ENCODE measurements at places on chromosomes 4 and X.
A peak's percentile ranks its signal among the peaks of the same experiment; 100 is the strongest.

- no peak for DNase-seq
Measured at GRCh38 chrX:119604766-119605463, 1.3 kb downstream of the NKRF start.

GRCh38 chr4:188158336-188158735, 19.1 kb downstream of the TRIML1 start:
- DNase-seq, result no peak

DNA sequence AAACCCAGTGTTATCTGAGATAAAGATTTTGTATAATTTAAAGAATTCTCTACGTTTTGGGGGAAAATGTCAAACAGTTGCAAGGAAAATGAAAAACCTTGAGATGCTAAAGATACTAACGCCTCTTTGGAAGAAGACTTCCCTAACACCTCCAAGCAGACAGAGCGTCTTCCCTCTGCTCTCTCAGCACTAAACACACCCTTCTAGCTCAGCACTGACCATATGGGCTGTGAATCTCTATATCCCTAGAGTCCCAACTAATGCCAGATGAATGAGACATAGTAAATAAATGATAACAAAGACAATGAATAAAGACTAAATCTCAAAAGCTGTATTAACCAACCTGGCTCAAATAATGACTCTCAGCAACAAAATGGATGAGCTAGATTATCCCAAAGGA, 13.3 kb downstream of the FUNDC1 start:
- no peak for DNase-seq

DNA sequence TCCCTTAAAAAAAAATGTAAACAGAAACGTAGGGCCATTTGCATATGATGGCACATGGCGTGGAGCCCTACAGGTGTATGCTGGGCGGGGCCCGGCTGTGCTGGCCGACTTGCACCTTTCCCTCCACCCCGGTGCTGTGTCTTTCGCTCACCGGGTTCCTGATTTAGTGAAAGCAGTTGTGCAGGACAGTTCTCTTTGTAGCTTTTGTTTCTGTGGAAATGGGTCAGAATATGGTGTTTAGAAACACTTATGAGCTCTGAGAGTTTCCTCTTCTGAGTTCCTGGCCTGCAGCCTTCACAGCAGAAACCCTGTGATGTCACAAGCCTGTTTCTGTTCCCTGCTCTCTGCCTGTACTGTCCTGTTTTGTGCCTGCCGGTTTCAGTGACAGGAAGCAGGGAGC, 22.5 kb upstream of the MSANTD1 start:
- peak; percentile 85 for DNase-seq

DNA sequence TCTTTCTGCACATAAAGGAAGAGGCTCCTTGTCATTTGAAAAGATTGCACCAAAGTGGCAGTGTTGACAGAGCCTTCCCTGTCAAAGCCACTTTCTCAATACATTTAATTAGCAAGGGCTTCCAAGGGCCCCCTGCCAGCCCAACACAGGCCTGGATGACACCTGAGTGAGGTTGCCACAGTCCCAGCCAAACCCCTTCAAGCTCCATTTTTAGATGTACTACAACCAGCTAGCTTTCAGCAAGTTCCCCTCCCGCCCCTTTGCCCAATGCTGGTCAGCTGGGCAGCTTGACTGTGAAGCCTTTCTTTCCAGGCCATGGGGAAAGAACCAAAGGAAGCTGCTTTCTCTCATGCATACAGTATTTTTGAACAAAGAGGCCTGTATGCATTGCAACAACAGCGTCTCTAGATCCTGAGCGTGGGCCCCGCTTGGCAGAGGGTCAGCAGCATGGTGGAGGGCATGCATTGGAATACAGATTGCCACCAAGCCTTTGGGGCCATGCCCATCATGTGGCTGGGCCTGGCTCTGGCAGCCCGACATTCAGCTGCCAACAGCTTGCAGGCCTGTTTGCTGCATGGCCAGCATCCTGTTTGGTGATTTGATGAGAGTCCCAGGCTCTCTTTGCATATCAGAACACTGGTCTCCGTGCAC, 261.1 kb upstream of the GATB start:
- no peak for DNase-seq

DNA sequence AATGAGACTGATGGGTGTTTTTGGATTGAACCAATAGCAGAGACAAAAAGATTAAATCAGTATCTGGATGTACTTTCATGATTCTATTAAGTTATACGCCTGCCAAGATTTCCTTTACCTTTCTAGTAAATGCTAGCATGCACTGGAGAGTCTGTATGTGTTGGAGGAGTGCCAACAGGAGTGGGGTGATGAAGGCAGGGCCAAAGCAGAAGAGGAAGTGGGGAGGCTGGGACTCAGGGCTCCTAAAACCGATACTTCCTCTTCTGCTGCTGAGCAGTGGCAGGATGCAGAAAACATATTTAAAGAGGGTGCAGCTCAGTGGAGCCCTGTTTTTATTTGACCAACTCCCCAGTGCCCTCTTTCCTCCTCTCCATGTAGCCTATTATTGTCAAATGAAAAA, 5.6 kb downstream of the CYSLTR1 start:
- peak; percentile 91 for DNase-seq

DNA sequence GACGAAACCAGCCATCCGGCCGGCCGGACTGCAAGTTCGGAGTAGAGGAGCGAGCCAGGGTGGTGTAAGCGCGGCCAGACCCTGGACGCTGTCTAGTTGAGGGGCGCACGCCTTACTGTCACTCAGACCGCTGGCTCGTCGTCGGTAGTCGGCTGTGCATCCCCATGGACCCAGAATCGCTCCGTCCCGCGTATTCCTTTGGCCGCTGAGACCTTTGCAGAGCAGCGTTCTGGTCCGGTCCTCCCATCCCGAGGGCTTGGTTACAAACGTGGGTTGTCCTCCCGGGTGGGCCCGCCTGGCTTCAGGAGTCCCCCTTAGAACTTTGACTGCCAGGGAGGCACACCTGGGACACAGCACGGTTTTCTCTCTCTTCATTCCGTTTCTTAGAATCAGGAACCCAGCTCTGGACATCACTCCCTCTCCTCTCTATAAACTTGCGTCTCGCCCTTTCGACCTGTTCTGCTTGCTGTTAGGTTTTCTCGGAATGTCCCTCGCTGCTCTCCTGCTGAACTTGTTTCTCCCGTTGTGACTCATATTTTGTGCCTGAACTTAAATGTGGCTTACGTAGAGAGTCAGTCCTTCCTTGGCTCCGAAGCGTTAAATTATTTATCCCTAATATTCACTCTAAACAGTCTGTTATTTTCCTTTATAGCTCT, 672 bp downstream of the PGM2 start:
- DNase-seq, result peak; percentile 30

GRCh38 chrX:14073556-14073955, 43.9 kb upstream of the GEMIN8 start:
- no peak for DNase-seq

- DNase-seq, result no peak
Measured at GRCh38 chrX:31580726-31581125, 508.9 kb upstream of the FTHL17 start.

DNA sequence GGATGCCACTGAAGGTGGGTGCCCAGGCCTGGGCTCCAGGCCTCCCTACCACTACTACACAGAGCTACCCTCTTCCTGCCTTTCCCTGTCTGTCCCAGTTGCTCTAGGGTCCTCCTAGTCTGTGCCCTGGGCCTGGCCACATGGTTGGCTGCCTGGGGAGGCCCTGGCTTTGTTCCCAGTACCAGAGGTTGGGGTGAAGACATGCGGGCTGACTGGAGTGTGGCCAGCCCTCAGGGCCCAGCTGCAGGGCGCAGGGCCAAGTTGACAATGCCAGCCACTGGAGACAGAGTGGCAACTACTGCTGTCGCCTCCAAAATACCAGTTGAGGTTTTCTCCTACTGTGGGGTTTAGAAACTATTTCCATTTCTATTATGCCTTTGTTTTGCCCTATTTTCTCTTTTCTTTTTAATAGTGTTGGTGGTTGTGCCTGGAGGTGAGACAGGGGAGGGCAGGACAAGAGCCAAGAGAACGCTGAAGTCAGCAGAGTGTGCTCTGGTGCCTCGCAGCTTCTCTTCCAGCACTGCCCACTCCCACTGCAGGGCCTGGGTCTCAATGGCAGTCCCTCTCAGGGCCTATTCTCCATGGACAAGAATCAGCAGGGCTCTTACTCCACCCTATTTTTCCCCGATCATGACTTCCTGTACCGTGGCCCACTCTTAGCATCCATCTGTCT, 32.2 kb upstream of the XPNPEP2 start:
- DNase-seq, result no peak

DNA sequence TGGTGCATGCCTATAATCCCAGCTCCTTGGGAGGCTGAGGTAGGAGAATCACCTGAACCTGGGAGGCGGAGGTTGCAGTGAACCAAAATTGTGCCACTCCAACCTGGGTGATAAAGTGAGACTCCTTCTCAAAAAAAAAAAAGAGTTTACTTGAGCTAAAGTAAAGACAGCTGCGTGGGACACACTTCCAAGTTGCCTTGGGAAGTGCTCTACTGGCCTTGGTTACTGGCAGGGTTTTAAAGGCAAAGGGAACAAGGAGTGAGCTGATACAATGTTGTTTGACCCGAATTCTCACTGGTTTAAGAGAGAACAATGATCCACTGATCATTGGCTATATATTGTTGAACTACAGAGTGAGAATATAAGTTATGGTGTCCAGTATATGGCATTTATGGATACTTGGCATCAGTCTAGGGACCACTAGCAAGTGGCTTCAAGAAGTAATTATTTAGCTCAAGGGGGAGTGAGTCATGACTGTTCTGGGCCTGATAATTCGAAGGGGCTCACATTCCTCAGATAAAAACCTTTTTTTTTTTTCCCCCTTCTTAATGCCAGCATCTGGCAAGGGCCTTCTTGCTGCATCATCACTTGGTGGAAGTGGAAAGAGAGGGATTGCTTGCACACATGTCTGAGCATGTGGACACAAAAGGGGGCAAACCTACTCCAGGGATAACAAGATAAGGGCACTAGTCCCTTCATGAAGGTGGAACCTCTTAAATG, 32.3 kb downstream of the GRK4 start:
- no peak for DNase-seq

DNA sequence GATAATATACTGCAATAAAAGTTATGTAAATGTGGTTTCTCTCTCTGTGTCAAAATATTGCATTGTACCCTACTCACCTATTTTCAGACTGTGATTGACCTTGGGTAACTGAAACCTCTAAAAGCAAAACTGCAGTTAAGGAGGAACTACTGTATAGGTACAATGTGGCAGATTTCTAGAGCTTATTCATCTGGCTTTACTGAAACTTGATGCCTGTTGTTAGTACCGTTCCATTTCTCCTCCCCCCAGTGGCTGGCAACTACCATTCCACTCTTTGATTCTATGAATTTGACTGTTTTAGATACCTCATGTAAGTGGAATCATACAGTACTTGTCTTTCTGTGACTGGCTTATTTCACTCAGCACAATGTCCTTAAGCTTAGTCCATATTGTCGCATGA, 61.9 kb downstream of the HOPX start:
- DNase-seq, result no peak

DNA sequence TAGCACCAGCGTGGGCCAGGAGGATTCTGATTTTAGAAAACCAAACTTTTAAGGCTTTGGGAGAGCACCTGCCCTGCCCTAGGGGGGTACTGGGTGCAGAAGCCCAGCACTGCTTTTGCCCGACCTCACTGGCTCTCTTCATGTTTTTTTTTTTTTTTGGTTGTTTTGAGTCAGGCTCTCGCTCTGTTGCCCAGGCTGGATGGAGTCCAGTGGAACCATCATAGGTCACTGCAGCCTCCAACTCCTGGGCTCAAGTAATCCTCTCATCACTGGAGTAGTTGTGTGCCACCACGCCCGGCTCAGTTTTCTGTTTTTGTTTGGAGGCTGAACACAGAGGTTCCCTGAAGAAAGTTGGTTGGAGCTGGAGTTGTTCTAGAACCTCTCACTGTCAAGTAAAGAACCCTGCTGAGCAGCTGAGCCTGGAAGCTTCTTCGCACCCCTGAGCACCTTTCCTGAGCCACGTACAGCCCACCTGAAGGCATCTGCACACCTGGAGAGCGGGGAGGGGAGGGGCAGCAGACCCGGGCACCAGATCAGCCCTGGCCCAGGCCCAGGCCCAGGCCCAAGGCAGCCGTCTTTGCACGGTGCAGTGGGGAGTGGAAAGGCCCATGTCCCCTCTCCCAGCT, 49.5 kb downstream of the SHROOM2 start:
- no peak for DNase-seq

DNA sequence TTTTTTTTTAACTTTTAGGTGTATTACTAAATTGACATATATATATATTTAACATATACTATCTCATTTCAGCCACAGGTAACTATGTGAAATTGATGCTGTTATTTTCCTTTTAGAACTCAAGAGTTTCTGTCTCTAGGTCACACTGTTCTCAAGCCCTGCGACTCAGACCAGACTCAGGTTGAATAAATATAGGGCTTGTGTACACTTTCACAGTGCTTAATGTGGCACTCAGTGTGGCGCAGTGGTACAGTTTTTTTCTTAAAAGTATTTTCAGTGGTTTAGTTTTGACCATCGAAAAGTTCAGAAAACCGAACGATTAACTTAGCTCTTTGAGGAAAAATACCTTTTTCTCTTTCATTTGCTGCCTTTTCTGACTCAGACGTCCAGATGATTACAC, 24.7 kb downstream of the PACRGL start:
- DNase-seq, result no peak

DNA sequence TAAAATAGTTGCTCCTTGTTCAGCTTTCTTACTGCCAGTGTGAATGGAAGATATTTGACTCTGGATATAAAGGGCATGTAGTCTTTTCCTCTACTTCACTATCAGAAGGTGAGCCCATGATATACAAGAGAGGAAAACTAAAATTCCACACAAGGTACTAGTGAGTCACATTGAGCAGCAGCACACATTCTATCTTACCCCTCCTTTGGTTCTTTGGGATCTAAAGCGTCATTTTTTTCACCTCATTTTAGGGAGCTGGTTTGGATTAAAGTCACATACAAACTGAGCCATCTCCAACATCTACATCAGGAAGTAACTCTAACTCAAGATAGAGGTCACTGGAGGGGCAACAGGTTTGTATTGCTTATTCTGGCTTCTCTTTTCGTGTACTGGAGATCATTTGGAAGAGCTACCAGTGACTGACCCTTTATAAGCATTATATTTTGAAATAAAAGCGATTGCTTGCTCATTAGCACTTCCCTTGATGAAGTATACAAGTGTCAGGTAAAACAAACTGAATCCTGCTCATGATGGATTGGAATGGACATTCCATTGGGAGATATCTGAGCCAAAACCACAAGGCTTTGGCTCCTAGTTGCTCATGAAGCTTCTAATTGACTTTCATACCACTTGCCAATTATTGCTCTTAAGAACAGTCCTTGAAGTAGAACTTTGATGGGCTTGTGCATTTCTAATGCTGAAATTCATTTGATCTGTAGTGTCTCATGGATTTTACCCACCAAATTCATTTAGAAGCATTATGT, 124.1 kb downstream of the SPCS3 start:
- DNase-seq, result no peak

GRCh38 chr4:87274803-87275202, 47.9 kb downstream of the HSD17B13 start:
- DNase-seq, result no peak

GRCh38 chr4:41216294-41217019, 2.1 kb upstream of the APBB2 start:
- peak; percentile 48 for DNase-seq

- no peak for DNase-seq
Measured at GRCh38 chrX:43450355-43450754, 205.7 kb upstream of the MAOA start.

GRCh38 chrX:47215291-47215900, 3.1 kb upstream of the CDK16 start:
- DNase-seq, result no peak
